Panc1 (cell line): ENCODE measurements at places on chromosomes 16 and 17. TPM values are rescaled to one million over a fixed set of nuclear protein-coding genes. Genes with fewer than 3 reads are reported as not detected.

The SRR gene
- total RNA-seq, result 11.8 TPM

The TMEM235 gene
- total RNA-seq, result not detected

The SOST gene
- not detected for total RNA-seq

The TBX2 gene
- total RNA-seq, result 35.6 TPM

The OR1F1 gene
- total RNA-seq, result 0.26 TPM

The HBA2 gene
- not detected for total RNA-seq

The NPIPA8 gene
- total RNA-seq, result 0.18 TPM

The CRYBA1 gene
- total RNA-seq, result not detected

The TMC5 gene
- total RNA-seq, result 1.4 TPM

The CCNF gene
- total RNA-seq, result 35.8 TPM
